ENCODE measurements at places on chromosomes 3 and 15. TPM values are rescaled to one million over a fixed set of nuclear protein-coding genes. Genes with fewer than 3 reads are reported as not detected.
A peak's percentile ranks its signal among the peaks of the same experiment; 100 is the strongest.

The KBTBD8 gene
- 2.6 TPM for total RNA-seq

The CFAP100 gene
- not detected for total RNA-seq

The MYRIP gene
- 30.0 TPM for total RNA-seq

The CA12 gene
- total RNA-seq: 0.79 TPM

The RPS27L gene
- 407 TPM for total RNA-seq

GRCh38 chr3:134090031-134090430, 60.3 kb upstream of the SLCO2A1 start:
- no peak for DNase-seq

- no peak for DNase-seq
These were observed 10.3 kb downstream of the DZIP3 start for GRCh38 chr3:108599677-108600409.

DNA sequence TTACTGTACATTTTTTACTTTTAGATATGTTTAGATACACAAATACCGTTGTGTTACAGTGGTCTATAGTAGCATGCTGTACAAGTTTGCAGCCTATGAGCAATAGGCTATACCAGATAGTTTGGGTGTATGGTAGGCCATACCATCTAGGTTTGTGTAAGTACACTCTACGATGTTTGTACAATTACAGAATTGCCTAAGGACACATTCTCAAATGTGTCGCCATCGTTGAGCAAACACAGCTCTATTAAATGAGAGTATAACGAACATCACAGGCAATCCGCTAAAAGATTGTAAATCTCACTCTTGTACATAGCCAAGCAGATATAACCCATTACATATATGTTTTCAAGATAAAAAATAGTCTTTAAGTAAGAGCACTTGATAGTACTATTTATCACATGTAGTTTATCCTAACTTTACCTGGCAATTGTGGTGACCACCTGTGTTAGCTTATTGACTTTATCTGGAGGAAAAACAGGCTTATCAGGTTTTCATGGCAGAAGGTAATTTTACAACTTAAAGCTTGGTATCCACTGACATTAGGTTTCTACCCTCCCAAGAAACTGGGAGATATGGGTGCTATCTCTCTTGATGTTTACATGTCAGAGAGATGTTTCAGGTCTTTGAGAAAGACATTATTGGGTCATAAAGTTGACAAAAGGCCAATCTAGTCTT, 898.7 kb downstream of the NSUN3 start:
- no peak for DNase-seq

- no peak for DNase-seq
These were observed 76.3 kb upstream of the NR2F2 start for GRCh38 chr15:96254173-96254572.

DNA sequence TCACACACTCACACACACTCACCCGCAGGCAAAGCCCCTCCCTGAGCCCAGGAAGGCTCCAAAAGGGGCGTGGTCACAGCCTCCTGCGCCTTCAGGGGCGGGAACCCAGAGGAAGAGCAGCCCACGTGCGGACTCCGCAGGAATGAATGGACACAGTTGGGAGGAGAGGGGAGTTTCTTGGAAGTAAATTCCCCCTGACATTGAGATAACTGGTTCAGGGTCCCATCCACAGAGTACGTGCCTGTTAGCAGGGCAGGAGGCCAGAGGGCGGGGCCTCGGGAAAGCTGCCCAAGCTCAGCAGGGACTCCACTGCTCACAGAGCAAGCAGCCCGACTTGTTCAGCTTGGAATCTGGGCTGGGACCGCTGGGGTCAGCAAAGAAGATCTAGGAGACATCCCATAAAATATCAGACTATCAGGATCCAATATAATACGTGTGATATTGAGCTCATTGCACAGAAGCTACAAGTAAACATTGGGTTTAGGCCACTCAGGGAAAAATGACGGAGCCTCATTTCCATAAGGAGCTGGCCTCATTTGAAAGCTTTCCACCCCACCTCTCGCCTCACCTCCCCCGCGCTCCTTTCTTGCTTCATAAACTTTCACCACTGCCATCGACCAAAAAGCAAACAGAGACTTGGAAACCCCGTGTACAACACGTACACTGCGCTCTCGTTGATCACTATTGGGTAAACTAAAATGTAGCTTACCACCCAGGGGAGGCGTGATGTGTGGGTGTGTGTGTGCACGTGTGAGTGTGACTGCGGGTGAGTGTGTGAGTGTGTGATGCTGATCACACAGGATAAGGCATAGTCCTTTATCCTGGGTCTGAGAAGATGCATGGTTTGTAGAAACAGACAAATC, 36.0 kb downstream of the TM2D3 start:
- DNase-seq: no peak

DNA sequence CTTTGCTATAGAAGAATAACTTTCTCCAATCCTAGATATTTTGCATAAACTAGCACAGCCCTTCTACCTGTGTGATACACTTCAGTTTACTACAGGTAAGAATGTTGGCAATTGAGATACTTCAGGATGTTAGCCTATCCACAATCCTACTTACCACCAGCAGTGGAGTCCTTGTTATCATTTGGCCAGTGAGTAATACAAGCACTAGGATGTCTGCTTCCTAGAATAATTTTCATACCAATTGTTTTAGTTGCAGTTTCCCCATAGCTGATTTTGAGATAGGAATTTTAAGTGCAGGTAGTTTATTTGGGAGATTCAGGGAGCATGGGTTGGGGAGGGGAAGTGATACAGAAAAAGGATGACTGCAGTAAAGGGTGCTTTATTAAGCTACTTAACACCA, 147.2 kb downstream of the EPHA6 start:
- no peak for DNase-seq

DNA sequence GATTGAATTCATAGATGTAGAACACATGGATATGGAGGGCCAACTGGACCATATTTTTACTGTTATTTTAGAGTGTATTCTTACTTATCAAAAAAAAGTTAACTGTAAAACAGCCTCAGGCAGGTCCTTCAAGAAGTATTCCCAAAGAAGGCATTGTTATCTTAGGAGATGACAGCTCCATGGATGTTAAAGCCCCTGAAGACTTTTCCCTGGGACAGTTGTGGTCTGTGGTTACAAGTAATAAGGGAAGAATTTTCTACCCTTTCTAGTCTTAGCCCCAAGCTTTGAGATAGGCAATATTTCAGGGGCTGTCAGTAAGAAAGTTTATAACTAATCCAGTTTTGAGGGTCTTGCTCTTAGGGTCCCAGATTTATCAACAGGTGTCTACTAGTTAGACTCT, 62.5 kb downstream of the LRRC49 start:
- DNase-seq: no peak

- peak; percentile 76 for DNase-seq
These were observed 235.9 kb downstream of the LPP start for GRCh38 chr3:188389711-188390342.

GRCh38 chr15:52716536-52716935, 37.3 kb upstream of the ATOSA start:
- DNase-seq: no peak

DNA sequence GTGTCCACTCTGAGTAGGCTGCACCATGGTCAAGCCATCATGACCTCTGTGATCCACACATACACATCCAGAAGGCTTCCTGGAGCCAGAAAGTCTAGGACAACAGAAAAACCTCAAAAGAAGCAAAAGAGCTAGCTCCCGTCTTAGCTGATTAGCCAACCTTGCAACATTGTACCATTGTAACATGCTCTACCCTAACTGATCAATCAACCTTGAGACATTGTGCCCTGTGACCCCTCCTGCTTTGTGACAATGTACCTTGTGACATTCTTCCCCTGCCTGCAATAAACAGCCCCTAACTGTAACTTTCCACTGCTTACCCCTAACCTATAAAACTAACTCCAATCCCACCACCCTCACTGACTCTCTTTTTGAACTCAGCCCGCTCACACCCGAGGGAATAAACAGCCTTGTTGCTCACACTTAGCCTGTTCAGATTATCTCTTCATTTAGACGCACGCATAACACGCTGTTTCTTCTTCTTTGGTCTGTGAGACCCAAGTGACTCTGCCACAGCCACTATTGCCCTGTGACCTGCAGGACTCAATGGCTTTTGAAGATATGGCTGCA, 1104.6 kb downstream of the OTOL1 start:
- no peak for DNase-seq

Data from dermis blood vessel endothelial cell (primary cell).